Fibroblast of lung (primary cell): ENCODE measurements at places on chromosomes 13 and 19. TPM values are rescaled to one million over a fixed set of nuclear protein-coding genes. Genes with fewer than 3 reads are reported as not detected.

BRSK1 gene
- 3.9 and 5.1 TPM in 2 replicates for total RNA-seq

PEAK3 gene
- total RNA-seq: not detected in 2 replicates

LCP1 gene
- under 0.01 and 0.51 TPM in 2 replicates for total RNA-seq

DNA sequence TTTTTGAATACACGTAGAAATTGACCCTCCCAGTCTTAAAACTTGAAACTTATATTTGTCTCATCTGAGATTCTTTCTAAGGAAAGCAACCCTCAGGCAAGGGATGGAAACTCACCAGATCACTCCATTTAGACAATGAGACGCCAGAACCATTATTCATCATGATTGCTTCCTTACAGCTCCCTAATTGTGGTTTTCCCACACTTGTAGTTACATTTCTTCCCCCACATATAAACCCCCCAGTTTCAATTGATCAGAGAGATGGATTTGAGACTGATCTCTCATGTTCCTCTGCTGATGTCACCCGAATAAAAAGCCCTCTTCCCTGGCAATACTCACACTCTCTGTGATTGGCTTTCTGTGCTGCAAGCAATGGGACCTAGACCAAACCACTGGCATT, 197.9 kb upstream of the STARD13 start:
- no peaks in the 10 kb centered on the region for H3K36me3 ChIP-seq
- no peak overlapping the region for H3K27ac ChIP-seq
- H3K4me1 ChIP-seq: no peaks in the 10 kb centered on the region
- no peaks in the 10 kb centered on the region for H3K27me3 ChIP-seq
- no peak for DNase-seq

DNA sequence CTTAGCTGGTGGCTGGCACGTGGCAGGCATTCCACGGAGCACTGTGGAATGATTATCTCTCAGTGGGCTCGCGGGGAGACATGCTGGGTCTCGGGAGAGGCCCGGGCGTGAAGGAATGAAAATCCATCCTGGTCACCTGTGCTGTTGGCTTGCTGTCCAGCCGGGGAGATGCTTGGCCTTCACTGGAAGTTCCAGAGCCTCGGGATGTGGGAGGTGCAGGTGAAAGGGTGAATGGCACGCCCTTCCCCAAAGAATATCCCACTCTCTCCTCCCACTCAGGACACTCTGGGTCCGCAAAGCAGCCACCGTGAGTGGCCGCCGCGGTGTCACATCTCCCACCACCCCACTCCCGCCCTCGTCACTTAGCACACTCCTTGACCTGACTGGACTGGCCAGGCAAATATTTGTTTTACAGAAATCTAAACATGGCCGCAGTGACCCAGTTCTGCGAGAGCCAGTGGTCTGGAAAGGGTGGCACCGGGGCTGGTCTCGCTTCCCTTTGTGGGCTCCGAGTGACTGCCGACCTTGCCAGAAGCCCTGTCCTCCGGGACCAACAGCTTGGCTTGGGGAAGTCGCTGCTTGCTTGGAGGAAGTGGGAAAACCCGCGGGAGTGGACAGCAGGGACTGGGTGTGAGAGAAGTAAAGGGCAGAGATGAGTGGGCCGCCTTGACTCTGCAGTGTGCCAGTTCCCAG, 8.0 kb downstream of the DPP9 start:
- no peaks in the 10 kb centered on the region for H3K27me3 ChIP-seq
- peak overlapping the region; percentile 42 for H3K27ac ChIP-seq
- no peak for DNase-seq
- no peak overlapping the region for H3K4me3 ChIP-seq

GRCh38 chr13:43307921-43308433, 284.6 kb downstream of the DNAJC15 start:
- no peak overlapping the region for H3K27ac ChIP-seq
- H3K4me3 ChIP-seq: no peak overlapping the region
- DNase-seq: peak; percentile 77
- H3K4me1 ChIP-seq: peaks cover 8% of the 10 kb centered on the region

DNA sequence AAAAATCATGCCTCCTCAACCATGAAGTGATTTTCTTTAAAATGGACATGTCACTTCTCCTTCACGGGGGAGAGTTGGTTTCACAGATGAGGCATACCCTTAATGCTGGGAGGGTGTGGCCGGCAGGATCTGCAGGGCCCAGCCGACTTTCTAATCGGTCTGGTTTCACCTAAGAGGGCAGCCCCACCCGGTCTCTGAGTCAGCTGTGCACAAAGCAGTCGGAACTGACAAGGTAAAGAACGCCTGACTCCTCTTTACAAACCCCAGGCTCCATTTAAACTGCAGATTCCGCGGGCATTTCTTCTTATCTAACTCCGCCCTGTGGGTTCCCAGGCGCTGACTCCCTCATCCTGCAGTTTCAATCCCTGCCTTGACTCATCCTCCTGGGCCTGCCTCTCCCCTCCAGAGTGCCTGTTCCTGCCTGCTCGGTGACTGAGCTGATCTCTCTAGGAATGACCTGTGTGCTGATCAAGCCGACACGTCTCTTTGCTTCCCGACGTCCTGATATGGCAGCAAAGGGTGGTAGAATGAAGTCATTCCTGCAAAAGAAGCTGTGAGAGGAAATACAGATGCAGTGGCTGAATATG, 63.4 kb downstream of the EFNB2 start:
- H3K4me1 ChIP-seq: peaks cover 2% of the 10 kb centered on the region
- H3K27me3 ChIP-seq: peaks cover 2% of the 10 kb centered on the region
- peak overlapping the region; percentile 21 for H3K4me3 ChIP-seq
- H3K27ac ChIP-seq: no peak overlapping the region

GRCh38 chr13:40102360-40102727, 446.9 kb downstream of the COG6 start:
- H3K4me3 ChIP-seq: no peak overlapping the region
- no peaks in the 10 kb centered on the region for H3K4me1 ChIP-seq
- H3K36me3 ChIP-seq: no peaks in the 10 kb centered on the region
- no peak overlapping the region for H3K27ac ChIP-seq
- no peak for DNase-seq

DNA sequence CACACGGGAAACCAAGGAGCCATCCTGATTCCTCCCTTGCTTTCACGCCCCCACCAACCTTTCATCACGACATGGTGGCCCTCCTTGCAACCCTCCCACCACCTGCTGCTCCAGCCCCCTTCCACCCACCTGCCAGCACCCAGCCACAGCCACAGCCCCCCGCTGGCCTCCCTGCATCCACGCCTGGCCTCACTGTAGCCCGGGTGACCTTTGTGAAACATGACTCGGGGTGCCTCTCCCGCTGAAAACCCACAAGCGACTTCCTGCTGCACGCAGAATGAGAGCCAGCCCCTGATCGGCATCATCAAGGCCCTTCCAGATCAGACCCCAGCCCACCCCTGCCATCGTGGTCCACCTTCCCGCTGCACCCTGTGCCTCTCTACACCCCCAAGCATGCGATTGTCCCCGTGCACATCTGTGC, 14.9 kb downstream of the POP4 start:
- H3K4me3 ChIP-seq: no peak overlapping the region
- DNase-seq: no peak
- H3K27ac ChIP-seq: no peak overlapping the region
- no peaks in the 10 kb centered on the region for H3K27me3 ChIP-seq
- H3K4me1 ChIP-seq: no peaks in the 10 kb centered on the region

GRCh38 chr19:48537541-48537940, 14.4 kb upstream of the SULT2B1 start:
- H3K4me3 ChIP-seq: no peak overlapping the region
- DNase-seq: no peak
- H3K27me3 ChIP-seq: no peaks in the 10 kb centered on the region
- H3K36me3 ChIP-seq: no peaks in the 10 kb centered on the region

GRCh38 chr19:50486823-50487515, 10.3 kb upstream of the GARIN5A start:
- no peak overlapping the region for H3K27ac ChIP-seq
- peak; percentile 20 for DNase-seq
- H3K4me1 ChIP-seq: no peaks in the 10 kb centered on the region
- no peaks in the 10 kb centered on the region for H3K36me3 ChIP-seq

- H3K4me3 ChIP-seq: no peak overlapping the region
- H3K27me3 ChIP-seq: no peaks in the 10 kb centered on the region
- no peak overlapping the region for H3K27ac ChIP-seq
- H3K4me1 ChIP-seq: peaks cover 7% of the 10 kb centered on the region
These were observed 277.6 kb downstream of the SLITRK6 start for GRCh38 chr13:85521657-85522056.

GRCh38 chr13:93406136-93406535, 179.5 kb downstream of the GPC6 start:
- no peak overlapping the region for H3K4me3 ChIP-seq
- no peaks in the 10 kb centered on the region for H3K4me1 ChIP-seq
- H3K27ac ChIP-seq: no peak overlapping the region
- no peak for DNase-seq
- H3K27me3 ChIP-seq: no peaks in the 10 kb centered on the region

GRCh38 chr13:111006506-111007031, 91.7 kb upstream of the ANKRD10 start:
- H3K27ac ChIP-seq: peak overlapping the region; percentile 91
- H3K27me3 ChIP-seq: no peaks in the 10 kb centered on the region
- peaks cover 17% of the 10 kb centered on the region for H3K4me1 ChIP-seq
- DNase-seq: peak; percentile 92
